GM19239 (cell line): ENCODE measurements at places on chromosomes 4 and X.

- DNase-seq = no peak
These were observed 47.3 kb downstream of the DHX15 start for GRCh38 chr4:24537025-24537424.

- no peak for DNase-seq
These were observed 175.9 kb downstream of the SLC39A8 start for GRCh38 chr4:102169345-102169744.

- no peak for DNase-seq
These were observed 4.9 kb downstream of the GATA1 start for GRCh38 chrX:48791063-48791820.

DNA sequence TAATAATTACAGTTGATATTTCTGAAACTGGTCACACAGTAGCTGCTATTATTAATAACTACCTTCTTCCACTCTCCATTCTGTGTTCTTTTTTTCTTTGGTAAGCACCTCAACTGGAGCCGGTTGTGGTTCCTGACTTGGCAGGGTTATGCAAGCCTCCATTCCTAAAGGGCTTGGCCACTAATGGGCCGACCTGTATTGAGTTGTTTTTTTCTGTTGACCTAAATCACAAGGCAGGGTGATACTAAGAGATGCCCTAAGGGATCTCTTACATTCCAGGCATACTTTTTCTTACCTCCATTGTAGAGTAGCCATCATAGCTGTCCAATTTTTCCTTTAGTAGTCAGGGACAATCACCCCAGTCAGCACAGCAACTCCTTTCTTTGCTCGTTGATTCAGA lies 1295.8 kb upstream of the ADGRL3 start:
- DNase-seq = no peak

- no peak for DNase-seq
These were observed 3.8 kb downstream of the ARHGAP10 start for GRCh38 chr4:147735413-147736301.

DNA sequence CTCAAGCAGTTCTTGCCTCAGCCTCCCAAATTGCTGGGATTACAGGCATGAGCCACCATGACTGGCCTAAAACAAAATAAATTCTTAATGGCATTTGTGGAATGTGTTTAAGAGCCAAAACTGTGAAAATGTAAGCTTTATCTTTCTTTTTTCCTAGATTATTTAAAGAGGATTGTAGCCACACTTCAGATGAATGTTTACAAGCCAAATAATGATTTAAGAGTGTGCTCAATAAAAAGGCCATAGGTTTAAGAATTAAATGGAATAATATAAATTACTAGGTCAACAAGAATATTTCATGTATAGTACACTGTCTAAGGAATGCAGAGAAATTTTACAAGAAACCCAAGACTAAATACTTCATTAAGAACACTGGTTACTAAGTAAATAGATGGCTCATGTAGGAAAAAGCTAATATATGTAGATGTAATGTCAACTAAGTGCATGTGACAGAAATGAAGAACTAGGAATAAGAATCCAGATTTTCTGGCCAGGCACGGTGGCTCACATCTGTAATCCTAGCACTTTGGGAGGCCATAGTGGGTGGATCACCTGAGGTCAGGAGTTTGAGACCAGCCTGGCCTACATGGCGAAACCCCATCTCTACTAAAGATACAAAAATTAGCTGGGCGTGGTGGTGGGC lies 21.3 kb upstream of the UGDH start:
- no peak for DNase-seq

- no peak for DNase-seq
These were observed 5.4 kb downstream of the UGT2B4 start for GRCh38 chr4:69490271-69490670.

GRCh38 chr4:1984406-1985191 lies 24.2 kb downstream of the NELFA start:
- no peak for DNase-seq

DNA sequence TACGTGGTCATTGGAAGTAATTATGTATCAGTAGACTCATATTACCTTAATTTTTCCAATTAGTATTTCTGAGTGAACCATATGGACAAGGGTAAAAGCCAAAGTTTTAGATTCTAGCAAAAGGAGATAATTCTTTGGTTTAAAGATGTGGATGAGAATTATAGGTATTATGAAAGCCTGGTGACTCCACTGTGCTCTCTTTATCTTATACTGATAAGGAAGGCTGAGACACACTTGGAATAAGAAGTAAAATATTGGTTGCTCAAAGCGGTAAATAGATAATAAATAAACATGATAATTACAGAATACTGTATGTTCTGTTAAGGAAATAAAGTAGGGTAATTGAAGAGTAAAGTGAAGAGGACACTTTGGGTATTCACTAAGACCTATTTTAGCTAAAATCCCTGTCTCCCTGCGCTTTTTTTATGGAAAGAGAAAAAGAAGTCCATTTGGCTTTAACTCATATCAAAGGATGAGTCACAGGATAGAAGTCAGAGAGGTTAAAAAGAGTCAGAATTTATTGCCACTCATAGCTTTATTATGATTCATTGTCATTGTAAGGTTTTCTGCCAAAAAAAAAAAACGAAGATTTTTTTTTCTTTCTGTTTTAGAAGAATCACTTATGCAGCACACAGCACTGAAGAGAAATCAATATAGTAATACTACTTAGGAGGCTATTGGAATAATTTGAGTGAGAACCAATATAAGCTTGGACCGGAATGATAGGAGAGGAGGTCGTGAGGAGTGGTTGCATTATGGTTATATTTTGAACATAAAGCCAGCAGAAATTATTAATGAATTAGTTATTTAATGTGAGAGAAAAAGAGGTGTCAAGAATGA lies 2463.1 kb downstream of the ARAP2 start:
- no peak for DNase-seq

- DNase-seq = no peak
These were observed 4.0 kb downstream of the GRIA3 start for GRCh38 chrX:123188081-123188480.

DNA sequence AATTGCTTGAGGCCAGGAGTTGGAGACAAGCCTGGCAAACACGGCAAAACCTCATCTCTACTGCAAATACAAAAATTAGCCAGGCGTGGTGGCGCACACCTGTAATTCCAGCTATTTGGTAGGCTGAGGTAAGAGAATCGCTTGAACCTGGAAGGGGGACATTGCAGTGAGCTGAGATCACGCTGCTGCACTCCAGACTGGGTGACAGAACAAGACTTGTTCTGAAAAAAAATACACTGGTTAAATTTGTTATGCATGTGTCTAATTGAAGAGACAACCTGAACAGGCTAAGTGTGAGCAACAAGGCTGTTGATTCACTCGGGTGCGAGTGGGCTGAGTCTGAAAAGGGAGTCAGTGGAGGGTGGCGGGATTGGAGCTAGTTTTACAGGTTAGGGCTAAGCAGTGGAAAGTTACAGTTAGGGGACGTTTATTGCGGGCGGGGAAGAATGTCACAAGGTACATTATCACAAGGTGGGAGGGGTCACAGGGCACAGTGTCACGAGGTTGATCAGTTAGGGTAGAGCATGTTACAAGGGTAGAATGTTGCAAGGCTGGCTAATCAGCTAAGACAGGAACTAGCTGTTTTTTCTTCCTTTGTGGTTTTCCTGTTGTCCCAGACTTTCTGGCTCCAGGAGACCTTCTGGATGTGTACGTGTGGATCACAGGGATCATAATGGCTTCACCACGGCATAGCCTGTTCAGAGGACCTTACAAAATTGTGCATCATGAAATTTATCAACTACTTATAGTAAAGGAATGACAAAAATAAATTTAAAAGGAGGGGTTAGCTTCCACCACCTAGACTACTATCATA lies 115.8 kb downstream of the NAA11 start:
- DNase-seq = no peak

- DNase-seq = no peak
These were observed 77.1 kb downstream of the DCLK2 start for GRCh38 chr4:150155391-150155790.

GRCh38 chr4:158020734-158021346 lies 152.0 kb downstream of the GASK1B start:
- DNase-seq = no peak

- DNase-seq = no peak
These were observed 48.1 kb downstream of the RHOXF2B start for GRCh38 chrX:120029354-120029753.

DNA sequence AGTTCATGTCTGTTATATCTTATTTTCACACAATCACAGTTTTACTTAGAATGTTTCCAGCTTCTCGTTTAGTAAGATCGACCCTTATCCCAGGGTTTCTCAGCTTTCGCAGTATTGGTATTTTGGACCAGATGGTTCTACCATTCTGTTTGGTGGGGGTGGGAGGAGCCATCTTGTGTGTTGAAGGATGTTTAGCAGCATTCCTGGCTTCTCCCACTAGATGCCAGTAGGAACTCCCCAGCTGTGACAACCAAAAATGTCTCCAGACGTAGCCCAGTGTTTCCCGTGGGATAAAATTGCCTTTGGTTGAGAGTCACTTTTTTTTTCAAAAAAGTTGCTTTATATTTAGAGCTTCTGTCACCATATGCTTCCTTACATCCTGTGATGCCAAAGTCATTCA lies 90.9 kb upstream of the TLR2 start:
- DNase-seq = no peak

DNA sequence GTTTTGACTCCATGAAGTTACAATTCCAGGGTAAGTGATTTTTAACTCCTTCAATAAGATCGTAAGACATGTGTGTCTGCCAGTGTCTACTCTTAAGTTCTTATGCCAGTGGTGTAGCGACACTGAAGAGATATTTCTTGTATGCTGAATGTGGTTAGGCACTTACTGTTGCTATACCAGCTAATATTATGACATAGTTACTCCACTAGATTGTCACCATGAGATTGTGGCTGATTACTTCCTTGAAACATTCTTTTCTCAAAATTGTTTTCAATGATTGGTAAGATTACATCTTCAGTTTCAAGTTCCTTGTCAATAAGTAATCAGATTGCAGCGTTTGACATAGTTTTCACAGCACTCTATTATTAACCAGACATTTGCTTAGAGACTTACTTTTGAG lies 60.6 kb upstream of the PAGE5 start:
- DNase-seq = no peak

- no peak for DNase-seq
These were observed 22.7 kb downstream of the WDR19 start for GRCh38 chr4:39205000-39205399.

DNA sequence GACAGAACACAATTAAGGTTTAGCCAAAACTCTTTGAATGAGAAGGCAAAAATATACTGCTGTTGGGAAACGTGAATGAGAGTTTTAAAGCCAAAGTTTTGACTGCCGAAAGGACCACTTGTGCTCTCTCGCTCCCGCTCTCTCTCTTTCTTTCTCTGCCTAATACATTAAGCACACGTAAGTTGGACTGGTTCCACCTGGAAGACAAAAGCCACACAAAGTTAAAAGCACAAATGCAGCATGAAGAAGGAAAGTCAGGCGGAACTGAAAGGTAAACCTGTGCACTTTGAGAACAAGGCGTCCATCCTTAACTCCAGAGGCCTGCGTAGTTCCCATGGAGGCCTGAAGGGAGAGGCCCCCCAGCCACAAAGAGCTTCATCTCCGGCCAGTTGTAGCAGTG lies 1.9 kb downstream of the DCAF12L2 start:
- no peak for DNase-seq

- peak; percentile 16 for DNase-seq
These were observed 102.9 kb downstream of the GRXCR1 start for GRCh38 chr4:42995343-42995944.

- no peak for DNase-seq
These were observed 69.6 kb downstream of the ENPP6 start for GRCh38 chr4:184147858-184148737.

- DNase-seq = no peak
These were observed 903.8 kb downstream of the STIM2 start for GRCh38 chr4:27764526-27764837.

GRCh38 chr4:30718021-30718542 lies 2.1 kb upstream of the PCDH7 start:
- no peak for DNase-seq

- no peak for DNase-seq
These were observed 480.8 kb upstream of the FAT1 start for GRCh38 chr4:187204389-187204918.

GRCh38 chrX:136586386-136586785 lies 54.4 kb downstream of the VGLL1 start:
- DNase-seq = no peak

GRCh38 chr4:182179105-182179504 lies 64.1 kb upstream of the TENM3 start:
- DNase-seq = no peak

- DNase-seq = no peak
These were observed 20.4 kb downstream of the TMEM271 start for GRCh38 chr4:555566-556275.

DNA sequence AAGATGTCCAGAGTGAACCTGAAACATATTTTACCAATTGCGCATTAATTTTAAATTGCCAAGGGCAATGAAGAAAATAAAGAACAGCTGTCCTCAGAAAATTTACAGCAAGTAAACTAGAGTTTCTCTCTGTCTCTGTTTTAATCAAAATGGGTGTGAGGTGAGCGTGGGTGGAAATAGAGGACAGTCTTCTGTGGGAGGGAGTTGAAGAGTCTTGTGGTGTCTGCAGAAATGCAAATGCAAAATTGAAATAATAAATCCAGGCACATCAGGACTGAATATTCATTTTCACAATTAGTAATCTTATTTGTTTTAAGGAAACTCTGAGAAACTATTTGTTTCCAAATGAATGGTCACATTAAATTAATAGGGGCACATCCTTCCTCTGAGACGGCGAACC lies 192.0 kb downstream of the ARHGAP10 start:
- no peak for DNase-seq

- no peak for DNase-seq
These were observed 104.3 kb upstream of the TTC29 start for GRCh38 chr4:147049946-147050345.

GRCh38 chr4:169934794-169935429 lies 91.3 kb downstream of the MFAP3L start:
- no peak for DNase-seq

- DNase-seq = no peak
These were observed 121.6 kb downstream of the ATXN3L start for GRCh38 chrX:13198056-13198761.

- DNase-seq = no peak
These were observed 151.4 kb downstream of the BANK1 start for GRCh38 chr4:101941816-101942358.

- no peak for DNase-seq
These were observed 19.5 kb downstream of the AP1AR start for GRCh38 chr4:112251019-112251643.

DNA sequence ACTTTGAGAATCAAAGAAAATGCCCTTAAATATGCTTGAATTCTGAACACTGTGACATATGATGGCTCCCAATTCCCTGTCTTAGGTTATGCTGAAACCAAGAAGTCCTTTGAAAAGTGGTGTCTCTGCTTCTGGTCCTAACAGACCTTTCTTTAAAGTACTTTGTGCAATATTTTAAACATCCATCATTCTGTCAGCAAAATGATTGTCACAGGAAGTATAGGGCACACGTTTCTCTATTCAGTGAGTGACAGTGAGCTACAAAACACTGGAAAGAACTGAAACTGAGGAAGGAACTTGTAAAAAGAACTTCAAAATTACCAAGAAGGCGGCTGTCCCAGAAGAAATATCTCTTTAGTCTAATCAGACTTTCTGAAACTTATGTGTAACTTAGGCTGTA lies 12.2 kb upstream of the NUP54 start:
- no peak for DNase-seq
